ENCODE measurements at places on chromosomes 12 and 14. TPM values are rescaled to one million over a fixed set of nuclear protein-coding genes. Genes with fewer than 3 reads are reported as not detected.

DNA sequence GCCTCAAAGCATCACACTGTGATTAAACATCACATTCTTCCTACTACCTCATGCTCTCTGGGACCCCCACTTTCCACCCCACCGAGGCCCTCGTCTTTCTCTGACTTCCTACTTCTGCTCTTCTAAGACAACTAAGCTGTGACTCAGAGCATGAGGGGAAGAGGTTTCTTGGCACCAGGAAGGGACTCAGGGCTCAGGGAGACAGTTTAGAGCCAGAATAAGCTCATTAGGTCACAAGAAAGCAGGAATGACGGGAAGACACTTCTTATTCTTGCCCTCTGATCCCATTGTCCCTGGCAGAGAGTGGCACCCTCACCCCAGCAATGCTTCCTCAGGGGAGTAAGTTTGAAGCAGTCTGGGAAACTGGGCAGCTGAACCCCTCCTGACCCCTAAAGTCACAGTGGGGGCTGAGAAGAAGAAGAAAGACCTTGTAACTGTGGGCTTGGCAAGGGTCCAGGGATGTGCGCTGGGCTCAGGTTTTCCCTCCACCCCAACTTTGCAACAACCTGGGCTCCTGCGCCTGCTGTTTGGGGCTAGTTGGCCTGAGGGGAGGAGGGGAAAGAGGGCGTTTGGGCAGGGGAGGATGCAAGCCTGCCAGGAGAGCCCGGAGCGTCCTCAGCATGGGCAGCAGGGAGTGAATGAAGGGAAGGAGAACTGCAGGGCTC is 64.6 kb upstream of the ACTN1 start:
- peaks cover 26% of the 10 kb centered on the region for H3K4me1 ChIP-seq
- DNase-seq = no peak
- no peaks in the 10 kb centered on the region for H3K36me3 ChIP-seq
- no peak overlapping the region for H3K4me3 ChIP-seq

- peak overlapping the region; percentile 100 for H3K27ac ChIP-seq
- no peaks in the 10 kb centered on the region for H3K36me3 ChIP-seq
- H3K27me3 ChIP-seq = no peaks in the 10 kb centered on the region
- H3K4me1 ChIP-seq = peaks cover 84% of the 10 kb centered on the region
- H3K4me3 ChIP-seq = peak overlapping the region; percentile 95
- DNase-seq = no peak
Observed at GRCh38 chr14:98137131-98138025, 1134.6 kb downstream of the BCL11B start.

GRCh38 chr14:56635041-56635440 is 55.4 kb downstream of the TMEM260 start:
- H3K27ac ChIP-seq = no peak overlapping the region
- H3K4me3 ChIP-seq = no peak overlapping the region
- H3K27me3 ChIP-seq = no peaks in the 10 kb centered on the region
- H3K4me1 ChIP-seq = peaks cover 2% of the 10 kb centered on the region

- H3K36me3 ChIP-seq = no peaks in the 10 kb centered on the region
- H3K27ac ChIP-seq = peak overlapping the region; percentile 26
- H3K27me3 ChIP-seq = peaks cover 9% of the 10 kb centered on the region
- no peak for DNase-seq
- peak overlapping the region; percentile 39 for H3K4me3 ChIP-seq
Observed at GRCh38 chr14:73248108-73248868, 11.0 kb downstream of the PAPLN start.

GRCh38 chr12:95102916-95103671 is 29.7 kb upstream of the NR2C1 start:
- H3K36me3 ChIP-seq = no peaks in the 10 kb centered on the region
- H3K27me3 ChIP-seq = no peaks in the 10 kb centered on the region
- no peak for DNase-seq
- no peak overlapping the region for H3K27ac ChIP-seq

- H3K27me3 ChIP-seq = peaks cover 12% of the 10 kb centered on the region
- no peak overlapping the region for H3K4me3 ChIP-seq
Observed at GRCh38 chr12:114013575-114014345, 47.6 kb upstream of the RBM19 start.

GRCh38 chr12:91142221-91142631 is 30.9 kb upstream of the LUM start:
- no peak overlapping the region for H3K4me3 ChIP-seq
- no peak overlapping the region for H3K27ac ChIP-seq
- no peaks in the 10 kb centered on the region for H3K36me3 ChIP-seq
- no peak for DNase-seq
- H3K27me3 ChIP-seq = peaks cover 1% of the 10 kb centered on the region
- H3K4me1 ChIP-seq = no peaks in the 10 kb centered on the region

DNA sequence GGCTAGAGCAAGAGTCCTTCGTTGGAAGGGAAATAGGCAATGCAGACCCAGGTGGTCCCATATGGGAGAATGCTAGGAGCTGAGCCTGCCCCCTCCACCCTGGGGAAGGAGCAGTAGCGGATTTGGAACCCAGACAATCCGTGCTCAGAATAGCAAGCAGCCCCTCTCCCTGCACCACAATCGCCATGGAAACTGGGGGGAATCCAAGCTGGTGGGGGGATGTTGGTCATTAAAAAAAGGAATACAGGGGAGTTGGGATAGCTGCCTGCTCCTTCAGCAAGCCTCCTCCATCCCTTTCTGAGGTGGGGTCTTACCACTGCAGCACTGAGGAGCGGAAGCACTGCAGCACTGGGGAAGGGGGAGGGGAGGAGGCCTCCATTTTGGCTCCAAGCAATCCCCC is 2.9 kb downstream of the RND1 start:
- H3K27me3 ChIP-seq = peaks cover 17% of the 10 kb centered on the region
- H3K36me3 ChIP-seq = no peaks in the 10 kb centered on the region
- DNase-seq = no peak
- H3K4me1 ChIP-seq = peaks cover 23% of the 10 kb centered on the region
- H3K27ac ChIP-seq = no peak overlapping the region

DNA sequence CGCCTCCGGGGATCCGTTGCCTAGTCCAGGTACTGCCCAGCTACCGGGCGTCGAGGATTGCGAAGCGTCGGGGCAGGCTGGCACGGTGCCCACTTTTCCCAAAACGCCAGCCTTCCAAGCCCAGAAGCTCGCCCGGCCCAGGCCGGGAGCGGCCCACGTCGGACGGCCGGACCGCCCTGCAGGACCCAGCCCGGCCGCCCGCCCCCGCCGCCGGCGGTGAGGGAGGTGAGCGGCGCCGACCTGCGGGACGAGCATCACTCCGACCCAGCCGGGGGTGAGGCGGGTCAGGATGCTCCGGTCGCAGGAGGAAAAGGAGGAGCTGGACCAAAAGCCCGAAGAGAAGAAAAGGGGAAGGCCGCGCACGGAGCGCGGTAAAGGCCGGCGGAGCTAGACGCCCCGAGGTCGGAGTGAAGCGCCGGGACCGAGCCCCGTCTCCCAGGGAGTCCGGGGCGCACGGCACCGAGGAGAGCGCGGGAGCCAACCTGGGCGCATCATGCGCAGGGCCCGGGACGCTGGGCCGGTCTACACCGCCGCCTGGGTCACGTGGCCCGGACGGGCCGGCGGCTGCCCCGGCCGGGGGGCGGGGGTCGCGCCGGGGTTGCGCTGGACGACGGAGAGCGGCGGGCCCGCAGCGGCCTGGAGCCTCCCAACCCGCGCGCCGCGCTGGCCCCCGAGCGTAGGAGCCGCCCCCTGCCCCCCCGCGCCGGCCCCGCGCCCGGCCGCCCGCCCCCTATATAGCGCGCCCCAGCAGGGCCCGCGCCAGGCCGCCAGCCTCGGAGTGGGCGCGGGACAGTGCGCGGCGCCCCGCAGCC is at the start of gene AQP5:
TSS of gene AQP5 (plus strand) at position 762 of the 812 bp plus-strand sequence. CDS start 146 bp downstream, outside the sequence.
- peaks cover 10% of the 10 kb centered on the region for H3K4me1 ChIP-seq
- H3K4me3 ChIP-seq = peak within 1 kb of the TSS; percentile 64
- H3K27me3 ChIP-seq = peaks cover 72% of the 10 kb centered on the region
- DNase-seq = no peak
- peaks cover 5% of the 10 kb centered on the region for H3K36me3 ChIP-seq

SERPINA3 gene
- not detected for total RNA-seq

POTEM gene
- not detected for total RNA-seq
